Activated CD4-positive, CD25-positive, alpha-beta regulatory T cell treated with anti-CD3 and anti-CD28 coated beads, Interleukin-2, amount 50 U/mL, for 72 hours (primary cell): ENCODE measurements at places on chromosomes 1 and 21.

GRCh38 chr1:67897270-67897949 is 64.1 kb upstream of the GNG12 start:
- no peak for DNase-seq

- DNase-seq: no peak
These were observed 12.8 kb upstream of the COG2 start for GRCh38 chr1:230629511-230629910.

DNA sequence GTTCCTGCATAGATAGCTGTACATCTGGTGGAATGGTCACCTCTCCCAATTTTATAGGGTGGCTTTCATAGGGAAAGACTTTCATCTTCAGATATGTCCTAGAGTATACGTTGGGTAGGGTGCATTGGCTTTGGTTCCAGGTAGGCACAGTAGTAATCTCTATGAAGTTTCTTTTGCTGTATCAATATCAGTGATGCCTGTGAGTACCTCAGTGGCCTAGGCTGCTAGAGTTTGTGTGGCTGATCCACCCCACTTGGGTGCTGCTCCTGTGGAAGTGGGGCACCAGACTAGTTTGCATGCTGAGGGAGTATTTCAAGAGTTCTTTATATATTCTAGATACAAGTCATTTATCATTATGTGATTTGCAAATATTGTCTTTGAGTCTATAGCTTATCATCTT is 370.5 kb upstream of the VAMP3 start:
- no peak for DNase-seq

GRCh38 chr21:31987696-31988095 is 114.9 kb downstream of the HUNK start:
- no peak for DNase-seq

DNA sequence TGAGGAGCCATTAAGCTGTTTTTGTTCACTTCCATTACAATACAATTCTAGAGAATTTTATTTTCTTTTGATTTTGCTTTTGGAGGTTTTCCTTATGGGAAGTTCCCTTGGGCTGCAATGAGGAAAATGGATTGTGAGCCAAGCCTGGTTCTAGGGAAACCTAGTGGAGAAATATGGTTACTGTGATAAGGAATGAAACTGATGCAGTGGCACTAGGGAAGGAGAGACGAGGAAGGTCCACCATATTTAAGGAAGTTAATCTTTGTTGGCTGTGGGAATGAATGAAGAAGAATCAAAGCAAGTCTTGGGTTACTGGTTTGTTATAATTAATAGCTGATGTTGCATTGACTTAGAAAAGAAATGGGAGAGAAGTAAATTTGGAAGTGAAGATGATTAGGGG is 28.4 kb downstream of the CHML start:
- no peak for DNase-seq

DNA sequence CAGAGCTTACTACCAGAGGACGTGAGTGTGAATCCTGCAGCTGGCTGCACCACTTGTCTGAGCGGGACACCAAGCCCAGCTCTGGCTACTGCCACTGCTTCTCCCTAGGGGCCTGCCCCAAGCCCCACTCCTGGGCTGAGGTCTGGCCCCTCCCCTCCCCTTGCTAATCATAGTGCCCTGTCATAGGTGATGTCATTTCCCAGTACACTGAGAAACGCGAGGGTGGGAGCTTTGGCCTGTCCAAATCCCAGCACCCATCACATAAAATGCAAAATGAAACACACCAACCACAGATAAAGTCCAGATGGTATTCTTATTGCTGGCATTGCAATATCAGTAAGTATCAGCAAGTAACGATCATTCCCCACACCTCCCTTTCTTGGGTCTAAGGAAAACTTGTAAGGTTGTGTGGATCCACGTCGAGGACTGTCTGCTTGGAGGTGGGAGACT is 77.7 kb downstream of the TOMM20 start:
- DNase-seq: no peak

GRCh38 chr21:16570171-16570570 is 840.4 kb downstream of the USP25 start:
- DNase-seq: no peak

DNA sequence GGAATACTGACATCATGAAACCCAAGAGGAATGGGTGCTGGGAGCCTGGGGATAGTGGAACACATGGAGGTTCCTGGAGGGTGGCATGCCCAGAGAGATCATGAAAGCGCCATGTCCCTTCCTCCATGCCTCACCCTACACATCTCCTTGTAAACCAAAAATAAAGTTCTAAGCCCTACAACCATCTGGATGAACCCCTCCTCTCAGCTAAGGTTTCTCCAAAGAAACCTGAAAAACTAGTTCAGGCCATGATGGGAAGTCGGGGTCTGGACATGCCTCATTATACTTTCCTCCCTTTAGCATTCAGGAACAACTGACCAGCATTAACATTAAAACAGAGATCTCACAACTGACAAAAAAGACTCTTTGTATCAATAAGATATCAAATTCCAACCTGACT is 68.5 kb downstream of the ACBD6 start:
- DNase-seq: no peak

DNA sequence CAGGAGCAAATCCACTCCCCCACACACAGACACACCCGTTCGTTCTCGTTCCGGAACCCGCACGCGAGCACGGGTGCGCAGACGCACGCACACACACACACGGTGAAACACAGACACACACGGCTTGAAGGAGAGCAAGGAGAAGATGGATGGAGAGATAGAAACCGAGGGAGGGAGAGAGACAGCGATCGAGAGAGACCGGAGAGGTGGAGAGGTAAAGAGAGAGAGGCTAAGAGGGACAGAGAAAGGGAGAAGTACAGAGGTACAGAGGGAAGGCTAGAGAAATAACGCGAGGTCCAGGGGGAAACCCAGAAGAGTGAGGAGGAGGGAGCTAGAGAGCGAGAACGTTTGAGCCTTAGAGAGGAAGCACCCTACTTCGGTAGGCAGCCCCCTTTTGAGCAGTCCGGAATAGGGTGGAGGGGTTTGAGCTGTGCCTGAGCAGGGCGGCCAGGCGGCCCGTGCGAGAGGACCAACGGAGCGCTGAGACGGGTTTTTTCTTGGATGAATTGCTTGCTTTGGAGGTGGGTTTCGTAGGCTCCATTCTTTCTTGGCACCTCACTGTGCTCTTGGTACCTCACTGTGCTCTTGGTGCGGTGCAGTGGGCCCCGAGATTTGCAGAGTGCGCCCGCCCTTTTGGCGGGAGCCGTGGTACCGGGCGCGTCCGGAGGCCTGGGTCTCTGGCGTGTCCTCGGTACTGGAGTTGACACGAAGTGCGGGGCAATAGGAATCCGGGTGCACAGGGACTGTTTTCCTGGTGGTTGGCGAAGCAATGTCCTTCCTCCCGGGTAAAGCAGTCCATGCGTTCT is 88.4 kb upstream of the RHOU start:
- peak; percentile 31 for DNase-seq

GRCh38 chr1:244863491-244864252 is 671 bp downstream of the HNRNPU start:
- DNase-seq: peak; percentile 58

DNA sequence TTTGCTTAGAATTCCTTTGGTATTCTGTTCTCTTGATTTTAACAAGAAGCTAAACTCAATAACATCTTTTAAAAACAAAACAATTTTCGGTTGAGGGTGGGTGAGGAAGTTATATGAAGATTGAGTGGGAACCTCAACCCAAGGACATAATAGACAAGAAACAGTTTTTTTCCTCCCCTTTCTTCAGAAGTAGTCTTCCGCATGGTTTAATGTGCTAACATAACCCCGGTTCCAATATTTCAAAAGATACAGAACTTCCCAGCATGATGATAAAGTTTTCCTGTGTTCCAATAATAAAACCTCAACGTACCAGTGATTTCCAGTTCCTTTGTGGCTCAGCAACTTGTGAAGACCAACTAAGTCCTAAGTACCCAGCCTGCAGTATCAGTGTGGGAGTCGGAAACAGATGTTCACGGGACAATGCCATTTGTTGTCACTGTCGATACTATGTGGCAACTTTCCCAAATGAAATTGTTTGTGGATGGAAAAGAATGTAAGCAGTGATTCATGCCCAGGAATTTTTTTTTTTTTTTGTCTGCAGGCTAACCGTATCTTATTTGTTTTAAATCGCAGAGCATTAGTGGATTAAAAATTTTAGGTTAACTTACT is 48.5 kb downstream of the NR5A2 start:
- DNase-seq: no peak

DNA sequence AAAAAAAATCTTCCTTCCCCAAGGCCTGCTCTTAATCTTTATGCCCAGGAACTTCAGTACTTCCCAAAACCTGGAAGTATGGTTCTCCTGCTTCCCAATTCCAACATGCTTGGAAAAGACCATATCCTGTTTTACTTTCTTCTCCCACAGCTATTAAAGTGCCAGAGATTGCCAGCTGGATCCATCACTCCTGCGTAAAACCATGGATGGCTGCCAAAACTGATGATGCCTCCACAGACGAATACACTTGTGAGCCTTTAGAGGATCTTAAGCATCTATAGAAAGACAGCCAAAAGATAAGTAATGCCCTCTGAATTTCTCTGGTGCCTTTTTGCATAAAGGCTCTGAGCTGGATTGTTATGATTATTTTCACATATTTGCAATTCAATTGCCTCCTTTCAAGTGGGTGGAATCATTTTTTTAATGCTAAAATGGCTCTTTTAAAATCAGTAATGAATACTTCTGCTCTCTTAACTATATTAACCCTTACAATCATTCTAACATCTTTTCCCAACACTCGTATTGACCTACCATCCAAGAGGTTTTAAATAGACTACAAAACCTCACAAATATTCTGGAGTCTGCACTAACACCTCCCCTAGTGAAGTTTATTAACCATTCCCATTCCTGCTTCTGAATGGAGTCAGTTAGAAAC is 1807.8 kb downstream of the BRINP3 start:
- no peak for DNase-seq

GRCh38 chr1:51819810-51820209 is 58.7 kb downstream of the NRDC start:
- no peak for DNase-seq

GRCh38 chr1:150479927-150480352 is 7.3 kb upstream of the TARS2 start:
- no peak for DNase-seq

GRCh38 chr1:50453266-50453665 is 30.0 kb upstream of the DMRTA2 start:
- DNase-seq: no peak

- no peak for DNase-seq
These were observed 161.0 kb downstream of the PLXNA2 start for GRCh38 chr1:208083016-208083714.

- no peak for DNase-seq
These were observed 42.8 kb upstream of the KRTAP11-1 start for GRCh38 chr21:30924146-30924700.

GRCh38 chr1:3052501-3052900 is 16.5 kb upstream of the PRDM16 start:
- DNase-seq: no peak

GRCh38 chr1:37073152-37073853 is 39.0 kb upstream of the GRIK3 start:
- DNase-seq: no peak

GRCh38 chr1:169468982-169469381 is 16.8 kb downstream of the SLC19A2 start:
- DNase-seq: no peak

DNA sequence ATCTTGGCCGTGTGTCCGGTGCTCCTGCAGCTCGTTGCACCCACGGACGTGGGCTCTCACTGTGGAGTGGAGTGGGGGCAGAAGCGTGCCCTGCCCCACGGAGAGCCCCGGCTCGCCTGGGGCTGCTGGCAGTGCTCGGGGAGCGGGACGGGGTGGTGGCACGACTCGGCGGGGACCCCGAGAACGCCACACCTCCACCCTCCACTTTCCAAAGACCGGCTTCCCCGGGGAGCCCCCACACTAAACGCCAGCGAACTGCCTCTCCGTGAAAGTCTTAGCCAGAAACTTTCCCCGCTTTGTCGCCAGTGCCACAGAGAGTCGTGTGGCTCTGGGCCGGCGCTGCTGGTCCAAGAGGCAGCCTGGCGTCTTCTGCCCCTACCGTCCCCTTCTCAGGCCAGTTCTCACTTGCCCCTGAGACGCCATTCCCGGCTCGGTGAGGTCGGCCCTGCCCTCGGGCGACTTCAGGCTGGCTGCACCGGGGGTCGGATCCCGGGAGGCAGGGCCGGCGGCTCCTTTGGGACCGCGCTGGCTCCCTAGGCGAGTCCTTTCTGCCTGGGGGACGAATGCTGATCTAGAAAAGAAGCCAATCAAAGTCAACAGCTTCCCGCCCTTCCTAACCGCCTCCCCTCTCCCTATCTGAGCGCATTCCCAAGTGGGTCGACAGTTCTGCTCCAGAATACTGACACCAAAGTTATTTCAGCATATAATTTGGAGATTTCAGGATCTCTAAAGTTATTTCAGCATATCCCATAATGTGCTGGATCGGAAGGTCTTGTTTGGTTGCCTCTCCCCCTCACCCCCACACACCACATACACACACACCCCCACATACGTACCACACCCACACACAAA is 2.6 kb upstream of the SAMD13 start:
- peak; percentile 30 for DNase-seq

GRCh38 chr1:193060938-193061337 is 1.5 kb downstream of the RO60 start:
- DNase-seq: no peak

DNA sequence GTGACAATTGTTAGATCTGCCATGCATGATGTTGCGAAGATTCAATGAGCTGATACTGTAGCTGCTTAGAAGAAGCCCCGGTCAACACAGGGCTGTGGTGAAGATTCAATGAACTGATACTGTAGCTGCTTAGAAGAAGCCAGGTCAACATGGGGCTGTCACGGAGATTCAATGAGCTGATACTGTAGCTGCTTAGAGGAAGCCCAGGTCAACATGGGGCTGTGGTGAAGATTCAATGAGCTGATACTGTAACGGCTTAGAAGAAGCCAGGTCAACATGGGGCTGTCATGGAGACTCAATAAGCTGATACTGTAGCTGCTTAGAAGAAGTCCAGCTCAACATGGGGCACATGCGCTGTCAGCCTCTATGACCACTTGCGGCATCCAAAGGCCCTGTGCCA is 18.8 kb upstream of the BACE2 start:
- DNase-seq: no peak

DNA sequence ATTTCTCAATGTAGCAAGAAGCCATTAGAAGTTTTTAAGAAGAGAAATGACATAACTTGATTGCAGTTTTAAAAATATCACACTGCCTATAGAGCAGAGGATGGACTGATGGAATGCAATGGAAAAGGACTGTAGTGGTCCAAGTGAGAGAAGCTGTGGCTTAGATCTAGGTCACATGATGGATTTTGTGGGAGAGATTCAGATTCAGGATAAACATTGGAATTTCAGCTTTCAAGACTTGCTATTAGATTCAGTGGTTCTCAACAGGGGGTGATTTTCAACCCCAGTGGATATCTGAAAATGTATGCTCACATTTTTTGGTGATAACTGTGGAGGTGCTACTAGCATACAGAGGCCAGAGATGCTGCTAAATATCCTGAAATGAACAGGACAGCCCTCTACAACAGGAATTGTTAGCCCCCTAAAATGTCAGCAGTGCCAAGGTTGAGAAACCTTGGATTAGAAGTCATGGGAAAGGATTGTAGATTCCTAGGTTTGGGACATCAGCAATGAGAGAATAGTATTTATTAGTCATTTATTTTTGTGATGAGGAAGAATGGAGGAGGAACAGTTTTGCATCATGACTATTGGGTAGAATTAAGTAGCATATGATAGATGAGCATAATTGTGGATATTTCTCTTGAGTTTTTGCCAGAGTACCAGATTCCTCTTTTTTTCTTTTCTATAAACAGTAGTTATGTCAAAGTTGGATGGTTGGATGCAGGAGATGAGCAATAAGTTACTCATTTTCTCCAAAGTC is 30.1 kb upstream of the KCNK2 start:
- no peak for DNase-seq

GRCh38 chr1:1068517-1069055 is 5.5 kb downstream of the RNF223 start:
- peak; percentile 58 for DNase-seq

- DNase-seq: no peak
These were observed 34.2 kb downstream of the EFCAB7 start for GRCh38 chr1:63557365-63557987.
